ENCODE measurements at places on chromosomes 2 and 18.

DNA sequence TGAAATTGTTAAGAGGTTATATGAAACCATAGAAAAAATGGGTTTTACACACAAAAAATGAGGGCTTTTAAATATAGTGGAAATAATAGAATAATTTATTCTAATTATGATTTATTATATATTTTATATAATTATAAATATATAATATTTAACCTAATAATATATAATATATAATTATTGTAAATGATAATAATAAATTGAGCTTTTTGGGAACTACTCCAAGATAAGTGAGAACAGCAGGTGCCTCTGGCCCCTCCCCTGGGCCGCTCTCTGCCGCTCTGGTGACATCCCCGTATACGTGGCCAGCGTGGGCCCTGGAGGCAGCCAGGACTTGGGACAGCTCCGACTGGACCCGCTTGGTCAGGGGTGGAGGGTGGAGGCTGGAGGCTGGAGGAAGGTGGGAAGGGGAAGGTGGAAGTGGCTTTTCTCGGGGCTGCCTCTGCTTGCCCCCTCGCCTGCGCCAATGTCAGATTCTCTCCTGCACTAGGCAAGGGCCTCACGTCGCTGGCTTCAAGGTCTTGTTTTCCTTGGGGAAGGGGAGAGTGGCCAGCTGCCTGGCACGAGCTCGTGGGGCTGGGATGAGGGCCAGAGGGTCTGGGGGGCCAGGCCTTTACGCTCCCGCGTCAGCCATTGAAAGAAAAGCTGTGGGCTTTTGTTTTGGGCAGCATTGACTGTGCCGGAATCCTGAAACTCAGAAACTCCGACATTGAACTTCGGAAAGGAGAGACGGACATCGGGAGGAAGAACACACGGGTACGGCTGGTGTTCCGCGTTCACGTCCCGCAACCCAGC is 54.8 kb downstream of the NFATC1 start:
- DNase-seq = no peak

DNA sequence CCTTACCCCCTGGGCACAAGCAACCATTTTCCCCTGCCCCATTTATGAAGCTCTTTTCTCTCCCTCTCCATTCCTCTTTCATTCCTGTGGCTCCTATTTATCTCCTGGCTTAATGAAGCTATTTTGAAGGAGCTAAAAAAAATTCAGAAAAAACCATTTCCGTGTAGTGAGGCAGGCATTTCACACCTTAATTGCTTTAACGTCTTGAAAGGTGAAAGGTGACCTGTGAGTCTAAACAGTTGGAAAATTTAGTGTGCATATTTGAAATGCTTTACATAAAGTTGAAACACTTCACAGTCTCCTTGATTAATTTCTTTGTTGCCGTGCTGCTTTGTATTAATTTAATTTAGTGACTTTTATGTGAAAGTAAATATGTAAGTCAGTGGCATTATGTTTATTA is 83.6 kb downstream of the LTBP1 start:
- no peak for DNase-seq

DNA sequence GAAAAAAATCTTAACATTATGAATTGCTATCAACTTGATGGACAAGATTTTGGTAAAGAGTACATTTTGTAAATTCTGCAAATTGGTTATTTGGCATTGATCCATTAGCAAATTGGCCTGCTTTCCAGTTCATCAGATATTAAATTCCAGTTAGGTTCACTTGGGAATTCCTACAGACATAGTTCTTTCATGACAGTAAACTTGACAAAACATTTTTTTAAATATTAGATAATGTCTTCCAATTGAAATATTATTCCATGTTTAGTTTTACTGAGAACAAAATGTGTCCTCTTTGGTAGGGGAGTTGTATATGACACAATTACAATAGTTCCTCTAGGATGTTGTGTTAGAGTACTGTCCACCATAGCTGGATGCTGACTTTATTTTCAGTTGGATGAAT is 141.9 kb downstream of the LCLAT1 start:
- DNase-seq = no peak

GRCh38 chr2:208711598-208711997 is 305.0 kb downstream of the PTH2R start:
- DNase-seq = no peak

DNA sequence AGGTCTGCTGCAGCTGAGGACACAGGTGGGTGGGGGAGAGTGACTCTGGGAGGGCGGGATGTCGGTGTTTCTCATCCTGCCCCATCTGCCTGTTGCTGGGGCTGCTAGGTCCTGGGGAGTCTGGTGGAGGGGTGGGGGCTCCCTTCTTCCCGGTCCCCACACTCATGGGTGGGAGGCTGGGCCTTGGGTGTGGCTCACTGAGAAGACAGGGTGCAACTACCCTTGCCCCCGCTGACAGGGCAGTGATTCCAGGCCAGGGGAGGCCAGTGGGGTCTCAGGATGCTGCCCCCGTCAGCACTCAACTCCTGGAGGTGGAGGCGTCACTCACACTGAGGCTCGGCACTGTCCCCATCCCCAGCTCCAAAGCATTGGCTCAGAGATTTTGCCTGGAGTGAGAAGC is 7.7 kb upstream of the NFATC1 start:
- DNase-seq = no peak

GRCh38 chr2:181190711-181191110 is 210.3 kb downstream of the UBE2E3 start:
- no peak for DNase-seq

- peak; percentile 91 for DNase-seq
Measured at GRCh38 chr2:156892467-156893281, 364.8 kb upstream of the GALNT5 start.

DNA sequence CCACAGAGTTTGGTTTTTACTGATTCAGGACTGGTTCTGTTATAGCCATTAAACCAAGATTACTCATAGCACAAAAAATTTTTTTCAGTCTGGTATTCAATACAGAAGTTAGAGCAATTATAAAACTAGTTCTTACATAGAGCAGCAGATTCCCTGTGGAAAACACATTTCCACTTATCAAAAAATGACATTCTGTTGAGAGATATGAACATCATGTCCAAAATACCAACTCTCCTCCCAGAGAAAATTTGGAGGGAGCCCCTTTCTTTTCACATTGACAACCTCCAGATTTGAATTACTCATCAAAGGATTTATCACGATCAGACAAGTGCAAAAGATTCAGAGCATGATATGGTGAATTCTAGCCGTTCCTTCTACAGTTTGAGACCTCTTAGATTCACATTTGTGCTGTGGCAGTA is 126.8 kb upstream of the SERPINE2 start:
- no peak for DNase-seq

GRCh38 chr18:76922107-76922506 is 99.8 kb downstream of the ZNF236 start:
- peak; percentile 28 for DNase-seq

- DNase-seq = peak; percentile 35
Measured at GRCh38 chr18:31506024-31506742, 8.2 kb downstream of the DSG2 start.

GRCh38 chr18:56235481-56236013 is 402.8 kb downstream of the TXNL1 start:
- no peak for DNase-seq

DNA sequence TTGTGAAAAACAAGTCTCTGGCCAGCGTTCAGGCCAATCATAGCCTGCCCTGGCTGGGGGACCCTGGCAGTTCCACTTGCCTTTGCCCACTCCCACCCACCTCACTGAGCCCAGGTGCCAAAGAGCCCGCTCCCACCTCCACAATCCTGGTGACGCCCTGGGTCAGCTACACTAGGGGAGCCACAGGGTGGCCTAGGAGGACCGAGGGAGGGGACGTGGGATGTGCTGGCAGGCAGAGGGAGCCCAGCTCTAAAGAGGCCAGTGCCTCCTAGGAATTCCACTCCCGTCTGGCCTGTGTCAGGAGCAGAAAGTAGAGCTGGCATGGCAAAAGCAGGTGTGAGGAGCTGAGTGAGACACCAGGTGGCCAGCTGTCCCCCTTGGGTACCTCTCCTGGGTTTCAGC is 49.3 kb downstream of the TNS1 start:
- no peak for DNase-seq

GRCh38 chr2:158755310-158756087 is 39.6 kb upstream of the DAPL1 start:
- DNase-seq = no peak

DNA sequence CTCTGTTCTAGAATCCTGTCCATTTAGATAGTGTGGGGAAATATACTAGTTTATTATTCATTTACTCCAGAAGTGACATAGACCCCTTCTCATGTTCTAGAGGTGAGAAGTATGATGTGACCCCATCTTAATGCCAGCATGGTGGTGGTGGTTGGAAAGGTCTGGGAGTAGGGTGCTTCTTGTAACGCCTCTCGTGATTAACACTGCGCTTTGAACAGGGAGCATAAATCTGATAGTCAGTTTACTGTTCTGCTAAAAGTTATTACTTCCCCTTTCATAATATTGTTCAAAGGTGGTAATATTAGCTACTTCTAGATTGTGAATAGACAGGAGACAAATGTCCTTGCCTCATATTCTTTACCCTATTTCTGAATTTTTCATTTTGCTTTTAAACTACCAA is 35.6 kb downstream of the EHBP1 start:
- DNase-seq = no peak

DNA sequence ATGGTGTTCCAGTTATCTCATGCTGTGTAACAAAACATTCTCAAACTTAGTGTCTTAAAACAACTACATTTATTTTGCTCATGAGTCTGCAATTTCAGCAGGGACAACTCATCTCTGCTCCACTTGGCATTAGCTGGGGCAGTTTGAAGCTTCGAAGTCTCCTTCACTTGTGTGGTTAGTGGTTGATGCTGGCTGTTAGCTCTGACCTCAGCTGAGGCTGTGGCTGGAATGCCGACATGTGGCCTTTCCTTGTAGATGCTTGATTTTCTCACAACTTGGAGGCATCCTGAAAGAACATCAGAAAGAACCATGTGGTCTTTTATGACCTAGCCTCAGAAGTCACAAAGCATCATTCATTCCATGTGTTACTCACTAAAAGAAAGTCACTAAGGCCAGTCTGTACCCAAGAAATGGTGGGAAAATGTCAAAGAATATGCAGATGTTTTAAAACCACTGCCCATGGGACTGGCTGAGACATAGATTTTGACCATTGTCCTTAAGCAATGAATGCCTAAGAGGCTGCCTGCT is 3.8 kb upstream of the TMSB10 start:
- no peak for DNase-seq

GRCh38 chr2:55311444-55311870 is 42.4 kb upstream of the MTIF2 start:
- peak; percentile 41 for DNase-seq

GRCh38 chr2:241877197-241877685 is 7.7 kb downstream of the RTP5 start:
- no peak for DNase-seq

DNA sequence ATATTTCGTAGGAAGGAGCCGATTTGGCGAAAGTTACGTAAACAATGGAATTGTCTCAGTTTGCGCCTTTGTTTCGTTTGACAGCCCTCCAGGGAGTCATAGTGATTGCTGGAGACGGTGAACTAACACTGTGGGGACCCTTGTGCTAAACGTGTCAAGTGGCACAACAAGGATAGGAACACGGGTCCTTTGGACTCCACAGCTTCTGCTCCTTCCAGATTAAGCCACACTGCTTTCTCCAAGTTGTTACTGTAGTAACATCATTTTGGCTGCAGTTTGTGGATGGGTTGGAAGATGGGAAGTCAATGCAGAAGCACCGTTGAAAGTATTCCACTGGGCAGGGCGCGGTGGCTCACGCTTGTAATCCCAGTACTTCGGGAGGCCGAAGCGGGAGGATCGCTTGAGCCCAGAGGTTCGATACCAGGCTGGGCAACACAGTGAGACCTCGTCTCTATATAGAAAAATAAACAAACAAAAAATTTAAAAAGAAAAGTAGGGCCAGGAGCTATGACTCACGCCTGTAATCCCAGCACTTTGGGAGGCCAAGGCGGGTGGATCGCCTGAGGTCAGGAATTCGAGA is 636 bp upstream of the IMMT start:
- DNase-seq = no peak

DNA sequence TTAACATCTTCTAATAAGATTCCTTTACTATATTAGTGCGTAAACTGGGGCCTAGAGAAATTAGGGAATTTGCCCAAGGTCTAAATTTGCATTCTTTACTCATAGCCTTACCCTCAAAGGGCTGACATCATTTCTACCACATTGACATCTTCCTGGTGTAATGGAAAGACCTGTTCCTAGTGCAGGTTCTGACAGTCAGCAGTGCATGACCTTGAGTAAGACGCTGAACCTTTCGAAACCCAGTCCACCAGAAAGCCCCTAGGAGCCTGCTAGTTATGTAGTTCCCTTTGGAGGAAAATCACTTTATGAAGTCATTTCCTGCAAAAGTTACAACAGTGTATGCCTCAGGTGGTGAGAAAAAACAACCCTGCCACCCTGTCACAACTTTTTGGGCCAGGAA is 388.3 kb downstream of the TNS1 start:
- DNase-seq = no peak

GRCh38 chr2:75003276-75003675 is 44.8 kb downstream of the POLE4 start:
- DNase-seq = no peak

DNA sequence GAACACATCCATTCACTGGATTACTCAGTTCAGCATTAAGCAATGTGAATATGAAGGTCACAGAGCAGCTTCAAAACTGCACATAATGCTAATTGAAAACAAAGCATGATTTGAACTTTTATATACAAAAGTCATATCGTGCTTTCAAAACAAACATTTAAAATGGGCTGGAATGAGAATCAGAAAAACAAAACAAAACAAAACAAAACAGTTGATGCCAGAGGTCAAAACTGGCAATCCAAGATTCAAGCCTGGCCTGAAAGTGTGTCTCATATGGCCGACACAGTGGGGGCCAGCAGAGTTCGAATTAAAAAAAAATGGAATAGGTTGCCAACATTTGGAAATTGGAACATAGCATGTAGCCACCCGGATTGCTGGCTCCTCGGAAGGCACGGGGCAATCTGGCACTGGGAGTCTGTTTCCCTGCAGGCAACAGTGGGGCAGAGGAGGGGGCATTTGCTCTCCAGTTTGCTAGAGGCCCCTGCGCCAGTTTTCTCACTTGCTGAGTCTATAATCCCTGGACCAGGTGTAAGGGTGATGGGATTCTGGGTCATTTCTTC is 294.4 kb downstream of the ZNF521 start:
- no peak for DNase-seq

DNA sequence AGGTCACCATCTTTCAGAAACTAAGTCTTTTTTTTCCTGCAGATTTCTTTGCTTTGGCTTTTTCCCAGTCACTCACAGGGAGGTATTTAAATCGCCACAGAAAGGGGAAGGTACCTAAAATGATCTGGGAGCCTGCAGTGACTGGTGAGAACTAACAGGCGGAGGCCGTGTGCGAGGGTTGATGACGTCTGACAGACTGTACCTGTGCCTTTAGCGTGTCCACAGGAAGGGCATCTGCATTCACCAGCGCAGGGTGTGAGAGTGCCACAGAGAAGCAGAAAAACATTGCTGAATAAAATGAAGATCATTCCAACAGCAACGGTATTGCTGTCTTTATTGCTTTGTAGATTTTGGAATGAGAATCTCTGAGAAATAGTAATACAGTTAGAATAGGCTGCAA is 5.7 kb downstream of the CTDP1 start:
- DNase-seq = no peak

GRCh38 chr18:76970770-76971559 is 148.6 kb downstream of the ZNF236 start:
- no peak for DNase-seq

Data from HT-29 (cell line).